Activated T-cell treated with anti-CD3 and anti-CD28 coated beads, Interleukin-2, amount 50 U/mL, for 24 hours (primary cell): ENCODE measurements at places on chromosomes 12 and 14.

DNA sequence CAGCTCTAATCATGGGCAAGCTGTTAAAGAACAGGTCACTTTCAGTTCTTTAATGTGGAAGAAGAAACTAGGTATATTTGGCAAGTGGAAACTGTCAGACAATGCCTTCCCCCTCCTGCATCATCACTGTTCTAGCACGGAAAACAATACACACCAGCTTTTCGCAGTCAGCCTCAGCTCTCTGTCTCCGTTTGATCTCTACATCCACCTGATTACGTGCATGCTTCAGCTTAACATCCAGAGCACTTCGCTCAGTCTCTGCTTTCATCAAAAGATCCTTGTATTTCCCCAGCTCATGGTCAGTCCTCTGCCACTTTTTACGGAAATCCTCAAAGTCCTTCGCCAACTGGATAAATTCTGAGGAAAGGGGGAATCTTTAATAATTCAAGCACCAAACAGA, 19.0 kb downstream of the RACGAP1 start:
- no peak for DNase-seq

DNA sequence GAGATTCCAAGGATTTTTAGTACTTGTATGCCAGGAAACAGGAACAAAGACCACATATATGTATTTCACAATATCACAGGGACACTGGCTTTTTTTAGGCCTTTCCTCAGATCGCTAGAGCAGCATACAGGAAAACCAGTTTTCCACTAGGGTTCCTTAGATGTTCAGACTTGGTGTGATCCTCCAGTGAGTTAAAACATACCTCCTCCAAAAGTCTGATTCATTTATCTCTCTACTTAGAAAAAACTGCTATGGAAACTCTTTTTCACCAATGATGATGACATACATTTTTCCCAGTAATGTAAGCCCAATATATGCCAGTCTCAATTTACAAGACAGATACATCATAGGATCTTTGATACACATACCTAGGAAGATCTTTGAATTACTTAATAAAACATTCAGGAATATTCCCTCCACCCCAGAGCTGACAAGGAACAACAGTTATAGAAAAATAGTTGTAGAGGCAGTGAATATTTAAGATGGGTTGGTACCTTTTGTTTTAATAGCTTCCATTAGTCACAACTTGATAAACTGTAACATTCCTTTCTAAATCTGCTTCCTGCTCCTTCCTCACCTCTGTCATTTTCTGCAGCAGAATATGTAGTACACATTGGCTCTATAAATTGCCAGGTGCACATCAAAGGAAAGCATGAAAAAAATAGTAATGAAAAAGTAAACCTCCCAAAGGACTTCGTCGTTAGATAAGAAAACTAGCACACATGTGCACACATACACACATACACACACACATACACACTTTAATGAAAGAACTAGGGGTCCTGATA, 27.5 kb downstream of the BCAT1 start:
- DNase-seq = no peak

DNA sequence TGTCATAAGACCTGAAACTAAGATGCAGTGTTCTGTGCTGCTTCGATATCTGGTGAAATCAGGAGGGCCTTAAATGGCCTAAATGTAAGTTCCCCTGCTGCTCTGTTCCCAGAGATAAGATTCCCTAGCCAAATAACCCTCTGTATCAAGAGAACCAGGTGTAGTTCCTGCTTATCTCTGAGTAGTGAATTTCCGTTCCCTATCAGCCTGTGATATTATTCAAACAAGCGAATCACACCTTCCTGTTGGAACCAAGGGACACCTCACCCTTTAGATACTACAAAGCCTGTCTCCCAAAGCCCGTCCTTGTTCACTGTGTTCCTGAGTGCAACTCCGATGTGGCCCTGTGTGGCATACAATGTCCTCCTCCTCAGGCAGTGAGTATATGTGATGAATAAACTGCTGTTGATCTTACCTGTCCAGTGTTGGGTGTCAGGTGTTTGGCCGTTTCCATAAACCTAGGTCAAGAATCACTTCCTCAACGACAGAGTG, 52.2 kb upstream of the COCH start:
- DNase-seq = no peak

- DNase-seq = no peak
These were observed 38.5 kb downstream of the RIN3 start for GRCh38 chr14:92552066-92552465.

GRCh38 chr12:10737249-10737648, 14.1 kb upstream of the YBX3 start:
- DNase-seq = no peak

DNA sequence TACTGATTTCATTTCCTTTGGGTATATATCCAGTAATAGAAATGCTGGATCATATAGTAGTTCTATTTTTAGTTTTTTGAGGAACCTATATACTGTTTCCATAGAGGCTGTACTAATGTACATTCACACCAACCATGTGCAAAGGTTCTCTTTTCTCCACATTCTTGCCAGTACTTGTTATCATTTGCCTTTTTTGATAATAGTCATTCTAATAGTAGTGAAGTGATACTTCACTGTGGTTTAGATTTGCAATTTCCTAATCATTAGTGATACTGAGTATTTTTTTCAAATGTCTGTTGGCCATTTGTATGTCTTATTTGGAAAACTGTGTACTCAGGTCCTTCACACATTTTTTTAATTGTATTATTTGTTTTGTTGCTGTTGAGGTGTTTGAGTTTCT, 148.2 kb upstream of the NAV3 start:
- no peak for DNase-seq

GRCh38 chr14:103846543-103847450, 578 bp downstream of the PPP1R13B start:
- DNase-seq = no peak

DNA sequence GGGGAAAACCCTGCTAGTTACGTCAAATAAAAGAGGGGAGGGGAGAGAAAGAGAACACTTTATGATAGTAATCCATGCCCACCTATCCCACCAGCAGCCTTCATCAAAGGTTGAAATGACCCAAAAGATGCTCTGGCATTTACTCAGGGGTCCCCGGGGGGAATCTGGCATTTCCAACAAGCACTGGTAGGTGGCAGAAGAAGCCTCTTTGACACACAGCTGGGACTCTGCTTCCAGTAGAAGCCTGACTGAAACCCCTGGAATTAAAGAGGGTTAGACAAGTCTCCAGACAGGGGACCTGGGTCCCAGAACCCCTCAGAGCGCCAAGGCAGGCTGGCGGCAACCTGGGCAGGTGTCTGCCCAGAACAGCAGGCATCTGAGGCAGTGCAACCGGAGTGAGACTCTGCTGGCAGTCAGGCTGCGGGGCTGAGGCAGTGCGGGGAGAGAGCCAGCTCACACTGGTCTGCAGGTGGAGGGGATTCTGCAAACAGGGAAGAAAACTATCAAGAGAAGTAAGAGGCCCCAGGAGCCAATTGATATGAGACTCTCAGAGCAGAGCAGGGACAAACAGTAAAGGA, 85.0 kb upstream of the CAPRIN2 start:
- no peak for DNase-seq

GRCh38 chr12:51752234-51752889, 96.2 kb downstream of the FIGNL2 start:
- DNase-seq = no peak

DNA sequence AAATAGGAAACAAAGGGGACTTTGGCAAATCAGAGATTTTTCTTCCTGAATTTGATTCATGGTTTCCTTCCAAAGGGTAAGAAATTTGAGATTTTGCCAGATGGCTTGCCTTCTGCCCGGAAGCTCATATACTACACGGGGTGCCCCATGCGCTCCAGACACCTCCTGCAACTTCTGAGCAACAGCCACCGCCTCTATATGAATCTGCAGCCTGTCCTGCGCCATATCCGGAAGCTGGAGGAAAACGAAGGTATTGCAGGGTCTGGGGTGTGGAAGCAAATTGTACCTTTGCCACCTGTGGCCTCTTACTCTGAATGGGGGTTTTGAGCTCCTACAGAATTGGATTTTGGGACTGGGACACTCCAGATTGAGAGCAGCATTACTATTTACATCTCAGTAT, 63.5 kb downstream of the FRMD6 start:
- DNase-seq = no peak

DNA sequence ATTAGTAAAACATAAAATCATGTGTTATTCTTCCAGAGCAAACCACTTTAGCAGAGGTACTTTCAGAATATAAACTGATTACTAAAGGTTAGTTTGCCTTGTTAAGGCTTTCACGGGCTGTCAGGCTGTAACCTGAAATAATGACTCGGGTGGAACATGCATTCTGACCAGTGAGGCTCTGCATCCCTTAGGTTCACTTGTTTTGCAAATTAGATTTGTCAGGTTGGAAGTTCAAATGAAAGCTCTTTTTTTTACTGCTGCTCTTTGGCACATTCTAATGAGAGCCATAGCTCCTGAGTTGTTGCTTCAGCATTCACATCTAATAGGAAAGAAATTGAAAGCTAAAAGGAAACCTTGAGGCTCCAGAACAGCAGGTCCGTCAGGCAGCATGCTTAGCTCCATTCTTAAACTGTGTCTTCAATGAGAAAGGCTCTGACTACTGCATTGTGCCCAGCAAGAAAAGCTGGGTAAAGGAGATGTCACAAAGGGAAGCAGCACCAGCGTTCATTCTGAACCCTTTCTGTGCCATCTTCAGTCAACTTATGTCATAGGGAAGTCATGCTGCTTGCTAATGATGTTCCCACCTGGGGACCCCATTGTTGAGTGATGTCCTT, 445.5 kb upstream of the FBXO33 start:
- no peak for DNase-seq

GRCh38 chr12:73308079-73308478, 1035.9 kb downstream of the TRHDE start:
- no peak for DNase-seq

GRCh38 chr12:67508830-67509229, 139.7 kb upstream of the DYRK2 start:
- no peak for DNase-seq

GRCh38 chr12:87814625-87815024, 214.6 kb downstream of the C12orf50 start:
- no peak for DNase-seq

GRCh38 chr12:101884174-101884573, 6.8 kb downstream of the DRAM1 start:
- DNase-seq = no peak

GRCh38 chr14:60665177-60665550, 15.9 kb upstream of the SIX1 start:
- no peak for DNase-seq

- DNase-seq = no peak
These were observed 88.8 kb upstream of the NOS1 start for GRCh38 chr12:117450209-117450608.

DNA sequence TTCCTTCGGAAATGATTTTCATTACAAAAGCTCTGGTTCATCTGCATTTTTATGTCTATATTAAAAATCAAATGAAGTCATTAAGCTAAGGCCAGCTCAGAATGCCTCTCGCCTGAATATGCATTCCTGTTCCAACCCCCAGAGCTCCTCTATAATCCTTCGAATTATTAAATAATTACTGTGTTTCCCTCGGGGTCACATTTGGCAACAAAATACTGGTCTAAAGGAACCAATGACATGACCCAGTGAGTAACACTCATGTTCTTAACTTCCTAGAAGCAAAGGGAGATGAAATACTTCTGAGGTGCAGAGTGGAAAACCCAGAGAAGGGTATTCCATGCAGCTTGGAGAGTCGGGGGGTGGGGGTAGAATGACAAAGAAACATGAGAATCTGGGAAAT, 68.3 kb downstream of the FOXN3 start:
- DNase-seq = no peak

GRCh38 chr12:76341436-76342030, 6.7 kb downstream of the BBS10 start:
- no peak for DNase-seq

- DNase-seq = no peak
These were observed 650.0 kb downstream of the FLRT2 start for GRCh38 chr14:86179980-86180379.

DNA sequence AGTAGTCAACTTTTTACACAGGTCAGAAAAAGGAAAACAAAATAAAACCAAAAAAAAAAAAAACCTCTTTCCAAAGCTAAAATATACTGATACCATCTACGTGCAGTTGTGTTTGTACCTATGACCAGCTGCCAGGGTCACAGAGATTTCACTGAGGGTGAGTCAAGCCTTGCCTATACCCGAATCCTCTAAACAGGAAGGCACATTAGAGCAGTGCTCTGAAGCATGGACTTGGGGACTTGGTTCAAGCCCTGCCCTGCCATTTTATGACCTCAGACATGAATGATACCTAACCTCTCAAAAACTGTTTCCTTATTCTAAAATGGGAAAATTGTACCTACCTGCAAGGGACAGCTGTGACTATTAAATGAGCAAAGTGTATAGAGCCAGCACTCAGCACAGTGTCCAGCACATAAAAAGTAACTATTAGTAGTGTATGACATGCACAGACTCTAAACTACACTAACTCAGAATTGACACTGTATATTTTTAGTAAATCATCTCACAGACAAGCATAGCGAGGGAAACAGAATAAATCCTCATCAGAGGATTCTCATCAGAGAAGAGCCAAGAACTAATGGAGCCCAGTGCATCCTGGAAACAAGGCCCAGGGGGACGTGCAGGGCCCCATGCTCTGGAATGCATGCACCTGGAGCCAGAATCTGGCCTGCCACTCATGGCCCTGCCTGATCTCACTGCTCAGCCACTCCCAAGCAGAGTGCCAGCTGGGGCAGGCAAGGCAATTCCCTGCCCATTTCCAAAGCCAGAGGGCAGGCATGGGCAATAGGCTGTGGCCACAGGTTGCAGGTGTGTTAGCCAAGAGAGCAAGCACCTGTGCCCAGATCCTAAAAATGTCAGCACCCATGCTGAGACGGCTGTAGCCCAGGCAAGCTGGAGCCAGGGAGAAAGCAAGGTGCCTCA, 57.0 kb downstream of the NT5DC3 start:
- no peak for DNase-seq

- no peak for DNase-seq
These were observed 87.5 kb downstream of the SPTB start for GRCh38 chr14:64792231-64792630.

- no peak for DNase-seq
These were observed 25.2 kb downstream of the HAL start for GRCh38 chr12:95970905-95971304.

- DNase-seq = no peak
These were observed 54.2 kb downstream of the ELK3 start for GRCh38 chr12:96248136-96248931.

DNA sequence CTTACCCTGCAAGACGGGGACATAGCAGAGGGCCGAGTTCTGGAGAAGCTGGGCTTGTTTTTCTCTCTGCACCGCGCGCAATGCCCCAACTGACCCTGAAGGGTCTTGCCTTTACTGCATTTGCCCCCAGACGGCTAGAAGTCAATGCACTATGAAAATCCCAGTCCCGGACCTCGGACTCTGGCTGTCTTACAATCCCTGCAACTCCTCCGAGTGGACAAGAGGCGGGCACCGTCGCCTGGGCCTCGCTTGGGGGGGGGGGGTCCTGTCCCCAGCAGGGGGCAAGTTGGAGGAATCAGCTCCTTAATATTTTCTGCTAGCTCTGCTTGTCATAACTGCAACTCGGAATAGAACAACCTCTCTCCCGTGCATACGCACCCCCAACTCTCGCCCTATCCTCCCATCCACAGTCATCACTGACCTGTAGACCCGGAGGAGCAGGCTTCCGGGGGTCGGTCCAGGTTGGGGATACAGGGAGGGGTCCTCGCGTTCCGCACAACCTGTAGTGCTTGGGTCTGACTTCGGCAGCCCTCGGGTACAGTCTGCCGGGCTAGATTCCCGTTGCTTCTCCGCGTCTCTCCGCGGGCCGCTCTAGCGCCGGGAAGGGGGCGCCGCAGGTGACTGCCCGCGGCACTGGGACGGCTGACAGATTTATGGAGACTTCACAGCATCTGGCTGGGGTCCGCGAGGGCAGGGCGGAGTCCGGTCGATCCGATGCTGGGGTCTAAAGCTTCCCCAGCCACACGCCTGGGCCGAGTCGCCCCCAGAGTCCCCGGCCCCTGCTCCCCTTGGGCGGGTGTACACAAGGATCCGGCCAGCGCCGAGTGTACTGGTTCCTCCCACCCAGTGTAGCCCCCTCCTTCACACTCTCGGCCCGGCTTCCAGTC, 3.3 kb upstream of the PAX9 start:
- DNase-seq = no peak
